ENCODE measurements at places on chromosomes 5 and 9.

- DNase-seq: no peak
Measured at GRCh38 chr5:7501061-7501460, 105.1 kb downstream of the ADCY2 start.

DNA sequence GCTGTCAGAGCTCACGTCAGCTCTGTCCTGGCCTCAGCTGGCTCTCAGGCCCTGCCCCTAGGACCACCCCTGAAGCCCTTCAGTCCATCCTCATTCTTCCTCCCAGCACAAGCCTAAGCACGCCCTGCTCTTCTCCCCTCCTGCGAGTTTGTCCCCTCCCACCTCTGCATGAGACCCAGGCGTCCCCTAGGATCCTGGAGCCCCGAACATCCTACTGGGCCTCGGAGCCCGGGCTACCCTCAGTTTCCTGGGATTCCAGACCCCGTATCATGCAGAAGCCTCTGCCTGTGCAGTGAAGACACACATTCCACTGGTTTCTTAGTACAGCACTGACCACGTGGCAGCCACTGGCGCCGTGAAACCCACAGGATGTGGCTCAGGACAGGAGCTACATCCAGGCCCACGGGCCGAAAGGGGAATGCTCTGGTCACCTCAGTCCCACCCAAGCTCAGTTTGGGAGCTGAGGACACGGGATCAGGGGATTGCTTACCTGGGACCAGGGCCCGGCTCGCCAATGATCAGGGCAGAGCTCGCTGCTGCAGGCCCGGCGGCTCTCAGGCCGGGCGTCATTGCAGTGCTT is 64.2 kb downstream of the ZNF354C start:
- DNase-seq: no peak

GRCh38 chr9:97386733-97387503 is 25.0 kb upstream of the TDRD7 start:
- peak; percentile 58 for DNase-seq

- no peak for DNase-seq
Measured at GRCh38 chr5:122680623-122681350, 94.1 kb upstream of the SNX2 start.

GRCh38 chr5:32753051-32753450 is 41.9 kb downstream of the NPR3 start:
- DNase-seq: no peak

DNA sequence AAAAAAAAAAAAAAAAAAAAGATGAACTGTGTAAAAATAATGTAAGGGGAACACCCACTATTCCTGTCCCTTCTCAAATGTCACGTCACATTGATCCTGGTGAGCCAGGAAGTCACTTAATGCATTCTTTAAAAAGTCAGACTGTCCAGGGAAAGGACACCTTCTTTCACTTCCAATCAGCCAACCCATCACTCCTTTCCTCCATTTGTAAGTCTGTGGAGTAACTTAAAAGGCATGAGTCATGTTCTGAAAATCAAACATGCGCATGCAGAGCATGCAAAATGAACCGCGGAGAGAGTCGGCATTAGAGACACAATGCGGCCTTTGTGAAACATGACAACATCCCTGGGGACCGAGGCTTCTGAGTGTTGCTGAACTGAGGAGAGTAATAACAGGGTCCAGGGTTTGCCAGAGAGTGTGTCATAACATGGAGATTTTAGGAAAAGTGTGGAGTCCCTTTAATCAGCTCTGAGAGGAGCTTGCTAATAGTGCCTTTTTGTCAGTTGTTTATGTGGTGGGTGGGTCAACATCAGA is 77.6 kb upstream of the SEMA6A start:
- no peak for DNase-seq

GRCh38 chr9:100286257-100286656 is 66.5 kb downstream of the TEX10 start:
- DNase-seq: no peak

GRCh38 chr5:67857502-67857901 is 358.1 kb upstream of the PIK3R1 start:
- DNase-seq: no peak

DNA sequence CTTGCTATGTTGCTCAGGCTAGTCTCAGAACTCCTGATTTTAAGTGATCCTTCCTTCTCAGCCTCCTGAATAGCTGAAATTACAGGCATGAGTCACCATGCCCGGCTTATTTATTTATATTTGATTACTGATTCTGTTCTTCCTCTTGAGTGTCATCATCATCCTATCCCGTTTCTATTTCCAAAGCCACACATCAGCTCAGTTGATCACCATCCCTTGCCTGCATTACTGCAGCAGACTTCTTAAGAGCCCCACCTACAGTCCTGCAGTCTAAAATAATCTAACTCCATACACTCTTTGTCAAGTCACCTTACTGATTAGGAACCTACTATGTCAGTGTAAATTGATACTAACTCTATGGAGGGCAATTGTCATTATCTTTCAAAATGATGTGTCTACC is 138.9 kb upstream of the RAI14 start:
- DNase-seq: no peak

DNA sequence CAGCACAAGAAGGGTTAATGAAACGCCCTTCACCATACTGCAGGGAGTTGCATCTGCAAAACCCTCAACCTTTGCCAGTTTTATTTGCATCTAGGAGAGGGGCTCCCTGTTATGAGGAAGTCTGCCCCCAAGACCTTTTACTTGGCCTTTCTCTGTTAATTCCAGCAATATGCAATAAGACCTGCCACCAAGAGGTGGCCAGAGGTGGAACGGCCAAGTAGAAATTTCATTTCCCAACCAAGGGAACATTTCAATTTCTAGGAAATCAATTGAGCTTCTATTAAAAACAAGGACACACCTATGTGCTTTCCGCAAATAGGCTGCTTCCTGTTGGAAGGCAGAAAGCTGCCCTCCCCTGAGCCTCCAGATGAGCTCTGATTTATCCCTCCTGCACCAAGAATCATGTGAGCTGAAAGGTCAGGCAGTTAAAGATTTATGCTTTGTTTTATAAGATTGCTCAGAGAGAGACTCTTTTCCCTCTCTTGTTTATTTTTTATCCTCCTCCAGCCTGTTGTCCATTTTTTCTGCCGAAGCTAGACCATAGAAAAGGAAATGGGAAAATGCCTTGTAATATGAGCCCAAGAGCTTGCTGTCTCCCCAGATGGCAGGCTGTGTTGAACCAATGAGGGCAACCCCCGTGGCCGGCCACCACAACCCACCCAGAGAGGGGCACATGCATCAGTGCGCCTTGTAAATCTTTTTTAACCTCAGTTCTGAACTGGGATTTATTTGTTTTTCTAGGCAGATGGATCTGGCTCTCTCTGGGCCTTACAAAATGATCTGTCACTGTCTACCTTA is 572.8 kb downstream of the TLE1 start:
- no peak for DNase-seq

DNA sequence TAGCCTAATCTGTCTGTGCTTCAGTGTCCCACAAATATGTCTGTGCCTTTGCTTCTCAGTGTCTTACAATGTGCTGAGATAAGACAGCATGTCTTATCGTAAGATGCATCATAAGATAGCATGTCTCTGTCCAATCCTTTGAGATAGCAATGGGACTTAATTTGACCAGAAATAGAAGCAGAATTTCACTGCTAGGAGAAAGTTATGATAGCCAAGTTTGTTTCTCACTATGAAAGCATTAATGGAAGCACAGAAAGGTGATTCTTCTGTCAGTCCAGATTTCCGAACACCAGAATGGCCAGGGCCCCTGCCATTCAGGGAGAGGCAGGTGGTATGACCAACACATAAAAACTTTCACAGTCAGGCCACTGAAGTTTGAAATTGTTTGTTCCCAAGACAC is 111.4 kb downstream of the TRIM32 start:
- DNase-seq: no peak

DNA sequence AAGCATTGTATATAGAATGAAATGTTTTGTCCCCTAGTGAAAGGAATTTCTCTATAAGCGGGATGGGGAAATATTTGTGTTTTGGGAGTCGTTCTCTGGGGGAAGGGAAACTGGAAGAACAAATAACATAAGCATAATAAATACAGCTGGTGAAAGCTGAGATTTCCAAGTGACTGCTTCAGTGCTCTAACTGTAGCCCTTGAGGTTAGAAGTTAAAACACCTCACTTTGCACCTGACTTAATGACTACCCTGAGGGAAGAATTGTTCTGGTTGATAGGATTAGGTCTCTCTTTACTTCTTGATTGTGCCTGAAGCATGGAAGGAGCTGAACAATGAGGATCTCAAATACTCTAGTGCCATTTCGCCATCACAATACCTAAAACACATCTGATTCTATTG is 307.4 kb downstream of the MAN2A1 start:
- DNase-seq: no peak

DNA sequence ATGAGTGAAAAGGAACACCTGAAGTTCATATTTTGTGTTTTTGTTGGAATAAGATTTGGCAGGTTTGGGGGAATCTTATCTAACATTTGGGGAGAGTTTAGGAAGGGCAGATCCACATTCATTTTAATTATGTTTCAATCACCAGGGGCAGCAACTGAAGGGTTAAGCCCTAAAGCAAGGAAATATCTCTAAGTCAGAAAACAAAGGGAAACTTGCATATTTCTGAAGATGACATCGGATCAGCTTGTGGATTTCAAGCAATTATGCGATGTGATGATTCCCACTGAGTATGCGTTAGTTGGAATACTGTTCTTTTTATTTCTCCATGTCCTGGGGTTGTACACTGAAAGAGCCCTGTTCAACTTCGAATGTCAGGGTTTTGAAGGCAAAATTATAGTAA is 59.8 kb upstream of the NFIB start:
- DNase-seq: no peak

DNA sequence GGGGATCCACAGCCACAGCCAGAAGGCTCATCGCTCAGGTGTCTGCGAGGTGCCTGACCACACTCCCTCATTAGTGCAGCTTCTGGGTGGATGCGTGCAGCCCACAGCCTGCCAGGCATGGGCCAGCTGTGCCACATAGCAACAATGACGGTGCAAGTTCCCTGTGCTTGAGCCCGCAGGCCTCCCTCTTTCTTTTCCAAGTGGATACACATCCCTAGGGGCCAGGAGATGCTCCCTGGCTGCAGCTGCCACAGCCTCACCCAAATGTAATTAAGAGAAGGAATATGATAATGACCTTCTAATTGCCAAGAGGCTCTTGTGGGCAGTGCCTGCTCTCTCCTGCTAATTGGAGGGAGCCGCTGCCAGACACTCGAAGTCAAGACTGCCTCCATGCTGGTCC is 116.0 kb upstream of the PPP1R26 start:
- no peak for DNase-seq

DNA sequence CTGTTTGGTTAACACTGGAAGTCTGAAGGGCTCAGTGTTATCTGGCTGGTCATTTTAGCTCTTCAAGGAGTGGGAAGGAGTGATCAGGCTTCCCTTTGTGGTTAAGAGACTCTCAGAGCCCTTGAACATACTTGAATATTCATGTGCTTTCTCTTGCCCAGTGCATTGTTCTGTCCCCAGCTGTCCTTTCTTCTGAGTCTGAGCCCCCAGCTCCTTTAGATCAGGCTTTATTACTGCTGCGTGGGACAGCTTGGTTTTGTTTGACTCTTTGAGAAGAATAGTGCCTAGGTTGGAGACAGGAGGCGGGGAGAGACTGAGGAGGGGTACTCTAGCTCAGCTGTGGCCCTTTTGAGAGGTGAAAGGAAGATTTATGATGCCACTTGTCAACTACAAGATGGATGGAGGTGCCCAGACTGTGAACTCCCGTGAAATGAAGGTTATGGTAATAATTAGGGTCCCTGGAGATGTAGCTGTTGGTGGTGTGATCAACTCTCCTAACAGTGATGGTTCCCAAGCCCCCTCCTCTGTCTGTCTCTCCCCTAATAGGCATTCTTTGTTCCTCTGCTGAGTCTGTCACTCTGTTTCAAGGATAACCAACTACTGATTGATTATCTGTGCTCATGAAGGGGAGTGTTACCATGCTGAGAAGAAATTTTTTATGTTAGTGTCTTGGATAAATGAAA is 83.1 kb upstream of the GLRA1 start:
- no peak for DNase-seq

DNA sequence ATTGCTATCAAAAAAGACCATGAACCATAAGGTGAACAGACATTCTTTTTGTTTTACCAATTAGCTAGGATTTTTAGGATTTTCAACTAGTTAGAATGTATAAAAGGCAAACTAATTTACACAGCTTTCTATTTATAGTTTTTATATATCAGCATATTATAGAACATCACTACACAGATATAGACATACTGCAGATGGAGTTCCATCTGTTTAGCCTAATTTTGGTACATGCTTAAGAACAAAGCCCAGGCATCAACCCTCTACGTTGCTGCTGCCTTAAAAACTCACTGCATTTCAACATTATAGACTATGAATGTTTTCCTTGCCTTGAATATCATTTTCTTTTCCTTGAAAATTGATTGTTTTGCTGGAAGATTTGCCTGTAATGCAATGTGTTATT is 2227.5 kb upstream of the C9orf72 start:
- DNase-seq: no peak

DNA sequence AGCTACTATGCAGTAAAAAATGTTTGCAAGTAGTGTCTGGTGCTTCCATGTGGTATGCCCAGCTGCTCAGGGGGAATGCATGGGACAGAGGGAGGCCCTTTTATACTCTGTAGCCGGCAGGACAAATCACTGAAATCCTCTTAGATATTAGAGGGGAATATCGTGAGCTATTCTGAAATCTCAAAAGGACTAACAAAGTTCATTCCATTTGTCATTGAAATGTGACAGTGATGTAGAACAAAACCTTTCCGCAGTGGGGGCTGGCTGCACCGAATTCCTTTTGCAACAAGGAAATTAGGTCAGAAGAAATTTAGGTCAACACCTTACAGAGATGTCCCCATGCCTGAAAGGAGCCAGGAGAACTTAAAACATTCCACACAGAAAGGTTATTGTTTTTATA is 72.4 kb upstream of the MEF2C start:
- DNase-seq: no peak

- no peak for DNase-seq
Measured at GRCh38 chr9:479304-479970, 264.8 kb downstream of the DOCK8 start.

DNA sequence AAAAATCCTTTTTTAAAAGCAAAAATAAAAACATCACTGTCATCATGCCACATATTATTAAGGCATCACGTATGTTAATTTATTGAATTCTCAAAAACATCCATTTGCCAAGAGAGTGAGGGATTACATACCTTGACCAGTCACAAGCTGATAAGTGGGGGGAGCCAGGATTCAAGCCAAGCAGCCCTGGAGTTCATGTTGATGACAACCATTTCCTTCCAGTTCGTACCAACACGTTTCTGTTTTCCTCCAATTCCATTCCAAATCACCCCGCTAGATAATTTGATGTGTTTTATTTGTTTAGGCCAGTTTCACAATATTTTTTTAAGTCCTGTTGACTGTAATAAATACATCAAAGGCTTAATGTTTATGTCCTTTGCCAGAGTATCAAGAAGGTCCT is 53.0 kb downstream of the SLC1A3 start:
- no peak for DNase-seq

DNA sequence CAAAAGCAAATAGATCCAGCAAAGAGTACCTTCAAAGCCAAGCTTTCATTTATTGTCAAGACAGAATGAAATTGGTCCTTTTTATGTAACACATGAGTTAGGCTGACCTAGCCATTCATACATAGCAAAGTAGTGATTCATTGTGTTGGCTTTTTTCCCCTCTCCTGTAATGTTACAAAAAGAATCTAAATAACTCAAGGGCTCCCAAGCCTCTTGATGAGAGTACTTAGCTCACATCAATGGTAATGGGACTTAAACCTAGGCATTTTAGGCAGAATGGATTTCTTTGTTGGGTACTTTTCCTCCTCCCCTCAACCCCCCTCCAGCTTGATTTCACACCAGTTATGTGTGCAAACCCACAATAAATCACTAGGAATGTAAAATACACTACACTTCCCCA is 123.7 kb downstream of the EBF1 start:
- DNase-seq: no peak

GRCh38 chr5:72996632-72997031 is 40.8 kb downstream of the FCHO2 start:
- no peak for DNase-seq

GRCh38 chr5:40554054-40554453 is 125.7 kb upstream of the PTGER4 start:
- DNase-seq: no peak
